ENCODE measurements at places on chromosomes 7 and 10.

DNA sequence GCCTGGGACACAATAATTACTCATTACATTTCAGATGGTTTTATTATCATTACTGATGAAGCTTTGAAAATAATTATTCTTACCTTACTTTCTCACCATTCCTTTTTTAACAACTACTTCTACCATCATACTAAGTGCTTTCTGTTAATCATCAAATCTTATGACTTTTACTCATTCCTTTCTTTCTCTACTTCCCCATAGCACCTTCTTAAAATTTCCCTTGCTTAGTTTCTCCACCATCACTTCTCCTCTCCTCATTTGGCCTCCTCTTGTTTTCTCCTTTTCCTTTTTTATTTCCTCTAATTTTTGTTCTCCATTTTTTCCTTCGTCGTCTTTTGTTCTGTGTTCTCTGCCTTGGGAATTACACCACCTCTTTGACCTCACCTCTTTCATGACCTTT is 303.2 kb upstream of the KAT6B start:
- DNase-seq = no peak

DNA sequence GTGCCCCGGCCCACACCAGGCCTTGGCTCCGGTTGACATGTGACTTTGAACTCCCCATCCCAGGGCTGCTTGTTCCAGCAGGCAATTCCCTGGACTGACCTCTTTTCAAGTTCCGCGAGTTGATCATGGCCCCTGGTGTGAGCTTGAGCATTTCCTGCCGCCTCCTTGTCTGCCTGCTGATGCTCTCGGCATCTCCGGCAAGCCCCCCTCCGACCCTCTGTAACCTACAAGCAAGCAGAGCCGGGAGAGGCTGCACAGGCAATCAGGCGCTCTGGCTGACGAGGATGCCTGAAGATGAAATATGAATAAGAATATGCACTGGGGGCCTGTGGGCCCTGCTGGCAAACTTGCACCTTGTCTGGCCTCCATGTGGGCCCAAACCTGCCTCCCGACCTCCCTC is 304.9 kb upstream of the MKI67 start:
- DNase-seq = no peak

DNA sequence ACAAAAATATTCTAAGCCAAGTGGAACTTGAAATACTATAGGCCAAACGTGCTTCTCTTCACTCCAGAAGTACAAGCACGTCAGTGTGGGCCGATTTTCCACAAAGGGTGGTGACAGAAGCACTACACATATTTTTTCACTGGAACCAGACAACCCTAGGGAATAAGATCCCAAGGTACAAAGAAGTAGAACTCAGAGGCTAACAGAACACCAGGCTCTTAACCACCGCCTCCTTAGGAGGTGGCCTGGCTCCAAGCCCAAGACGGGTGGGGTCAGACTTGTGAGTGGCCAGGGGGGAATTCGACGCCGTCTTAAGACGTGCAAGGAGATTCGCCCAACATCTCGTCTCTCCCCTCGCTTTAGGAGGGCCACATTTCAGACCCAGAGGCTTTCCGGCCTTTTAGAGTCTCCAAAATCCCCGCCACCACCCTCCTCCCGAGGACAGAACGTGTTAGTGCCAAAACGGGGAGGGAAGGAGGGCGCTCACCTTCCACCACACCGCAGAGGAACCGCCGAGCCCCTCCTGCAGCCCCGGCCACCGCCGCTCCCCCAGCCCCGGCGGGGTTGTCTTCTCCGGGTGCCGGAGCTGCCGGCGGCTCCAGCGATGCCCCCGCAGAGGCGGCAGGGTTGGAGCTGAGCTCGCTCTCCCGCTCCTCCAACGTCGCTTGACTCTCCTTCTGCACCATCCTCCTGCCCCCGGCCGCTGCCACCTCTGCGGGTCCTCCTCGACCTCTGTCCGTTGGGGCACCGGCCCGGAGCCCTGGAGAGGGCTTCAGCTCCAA is 716 bp downstream of the OGA start:
- DNase-seq = no peak

DNA sequence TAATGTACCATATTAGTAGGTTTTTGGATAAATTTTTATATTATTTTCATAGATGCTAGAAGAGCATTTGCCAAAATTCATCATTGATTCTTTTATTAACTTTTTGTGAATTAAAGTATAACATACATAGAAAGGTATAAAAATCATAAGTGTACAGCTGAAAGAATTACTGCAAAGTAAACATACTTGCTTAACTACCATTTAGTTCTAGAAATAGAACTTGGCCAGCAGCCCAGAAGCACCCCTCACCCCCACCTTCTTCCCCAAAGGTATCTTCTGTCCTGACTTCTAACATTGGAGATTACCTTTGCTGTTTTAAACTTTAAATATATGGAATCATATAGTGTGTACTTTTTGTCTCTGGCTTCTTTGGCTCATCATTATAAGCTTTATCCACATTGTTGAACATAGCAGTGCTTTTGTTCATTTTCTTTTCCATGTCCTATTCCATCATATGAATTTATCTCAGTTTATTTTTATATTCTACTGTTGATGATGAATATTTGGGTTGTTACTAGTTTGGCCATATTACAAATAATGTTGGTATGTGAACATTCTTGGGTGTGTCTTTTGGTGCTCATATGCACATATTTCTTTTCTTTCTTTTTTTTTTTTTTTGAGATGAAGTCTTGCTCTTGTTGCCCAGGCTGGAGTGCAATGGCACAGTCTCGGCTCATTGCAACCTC is 142.8 kb downstream of the ADK start:
- DNase-seq = peak; percentile 67

GRCh38 chr7:30249316-30249715 is 35.1 kb upstream of the ZNRF2 start:
- DNase-seq = no peak

GRCh38 chr7:44716205-44716604 is 32.4 kb upstream of the ZMIZ2 start:
- DNase-seq = no peak

- DNase-seq = no peak
These were observed 1.4 kb upstream of the TMEM168 start for GRCh38 chr7:112791465-112792168.

DNA sequence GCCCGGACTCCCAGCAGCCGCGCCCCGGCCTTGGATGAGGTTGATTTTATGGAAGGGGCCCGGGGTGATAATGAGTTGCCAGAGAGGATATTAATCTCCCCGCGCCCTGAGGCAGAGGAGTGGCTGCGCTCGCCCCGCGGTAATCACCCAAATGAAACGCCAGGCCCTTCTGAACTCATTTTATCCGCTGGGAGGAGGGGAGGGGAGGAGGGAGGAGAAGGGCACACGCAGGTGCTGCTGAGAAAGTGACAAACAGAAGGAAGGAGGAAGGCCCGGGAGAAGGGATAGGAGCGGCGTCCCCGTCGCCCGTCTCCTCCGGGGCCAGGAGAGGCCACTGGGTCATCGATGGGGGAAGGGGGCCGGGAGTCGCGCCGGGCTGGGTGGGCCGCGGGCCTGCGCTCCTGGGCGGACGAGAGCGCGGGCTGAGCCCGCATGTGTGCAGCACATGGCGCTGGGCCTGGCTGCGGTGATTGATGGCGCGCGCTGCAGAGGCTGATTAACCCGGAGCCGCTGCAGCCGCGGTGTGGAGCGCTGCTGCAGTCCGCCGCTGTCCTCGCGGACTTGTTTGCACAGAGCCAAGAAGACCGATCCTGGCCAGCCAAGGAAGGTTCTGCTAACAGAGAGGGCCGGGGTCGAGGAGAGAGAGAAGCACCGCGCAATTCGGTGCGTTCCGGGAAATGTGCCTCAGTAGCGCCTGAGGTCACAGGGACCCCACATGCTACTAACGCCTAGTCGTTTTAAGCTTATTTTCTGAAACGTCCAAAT is 6.5 kb downstream of the MNX1 start:
- DNase-seq = no peak

- no peak for DNase-seq
These were observed 259.6 kb upstream of the SEMA3E start for GRCh38 chr7:83908526-83908925.

DNA sequence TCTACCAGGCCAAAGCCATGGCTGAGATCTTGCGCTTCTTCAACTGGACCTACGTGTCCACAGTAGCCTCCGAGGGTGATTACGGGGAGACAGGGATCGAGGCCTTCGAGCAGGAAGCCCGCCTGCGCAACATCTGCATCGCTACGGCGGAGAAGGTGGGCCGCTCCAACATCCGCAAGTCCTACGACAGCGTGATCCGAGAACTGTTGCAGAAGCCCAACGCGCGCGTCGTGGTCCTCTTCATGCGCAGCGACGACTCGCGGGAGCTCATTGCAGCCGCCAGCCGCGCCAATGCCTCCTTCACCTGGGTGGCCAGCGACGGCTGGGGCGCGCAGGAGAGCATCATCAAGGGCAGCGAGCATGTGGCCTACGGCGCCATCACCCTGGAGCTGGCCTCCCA is 142.7 kb downstream of the GRM3 start:
- DNase-seq = no peak

- DNase-seq = no peak
These were observed 143.8 kb downstream of the TES start for GRCh38 chr7:116354171-116354545.

DNA sequence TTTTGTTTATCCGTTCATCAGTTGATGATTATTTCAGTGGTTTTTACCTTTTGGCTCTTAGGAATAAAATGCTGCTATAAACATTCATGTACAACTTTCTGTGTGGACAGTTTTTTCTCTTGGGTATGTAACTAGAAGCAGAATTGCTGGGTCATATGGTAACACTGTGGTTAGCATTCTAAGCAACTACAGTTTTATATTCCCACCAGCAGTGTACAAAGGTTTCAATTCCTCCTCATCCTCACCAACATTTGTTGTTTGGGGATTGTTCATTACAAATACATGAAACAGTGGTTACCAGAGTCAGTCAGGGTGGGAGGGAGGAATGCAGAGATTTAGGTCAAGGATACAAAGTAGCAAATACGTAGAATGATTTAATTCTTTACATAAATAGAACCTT is 97.0 kb downstream of the NPSR1 start:
- no peak for DNase-seq

DNA sequence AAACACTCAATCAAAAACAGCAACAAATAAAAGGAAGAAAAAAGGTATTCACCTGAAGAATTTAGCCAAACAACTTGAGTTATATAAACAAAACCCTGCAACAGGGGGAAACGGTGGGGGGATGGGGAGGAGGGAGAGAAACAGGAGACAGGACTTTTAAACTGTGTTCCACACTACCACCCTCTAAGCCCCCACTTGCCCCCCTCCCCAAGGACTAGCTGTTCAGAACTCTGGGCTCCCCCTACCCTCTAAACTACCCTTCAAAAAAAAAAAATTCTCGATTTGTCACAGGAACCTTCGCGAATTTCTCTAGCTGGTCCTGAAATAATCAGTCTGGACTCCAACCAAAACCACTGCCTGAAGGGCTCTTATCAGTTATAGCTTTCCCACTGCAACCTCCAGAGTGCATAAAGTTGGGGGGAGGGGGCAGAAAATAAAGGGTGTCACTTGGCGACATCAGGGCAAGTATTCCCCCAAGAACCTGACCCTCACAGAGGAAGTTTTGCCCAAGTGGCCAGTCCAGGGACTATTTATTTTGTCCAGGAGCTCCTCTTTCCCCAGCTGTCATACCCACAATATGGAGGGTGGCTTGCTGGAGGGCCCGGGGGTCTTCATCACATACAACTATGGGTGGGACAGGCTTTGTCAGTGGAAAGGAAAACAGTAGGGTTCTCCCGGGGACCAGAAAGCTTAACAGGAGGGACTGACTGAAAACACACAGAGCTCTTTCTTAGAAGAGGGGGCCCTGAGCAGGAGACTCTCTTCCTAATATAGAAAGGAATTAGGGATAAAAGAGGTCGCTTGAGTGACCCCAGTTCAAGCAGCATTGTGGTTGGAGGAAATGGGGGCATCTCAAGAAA is 1.3 kb downstream of the UBE2H start:
- DNase-seq = no peak

DNA sequence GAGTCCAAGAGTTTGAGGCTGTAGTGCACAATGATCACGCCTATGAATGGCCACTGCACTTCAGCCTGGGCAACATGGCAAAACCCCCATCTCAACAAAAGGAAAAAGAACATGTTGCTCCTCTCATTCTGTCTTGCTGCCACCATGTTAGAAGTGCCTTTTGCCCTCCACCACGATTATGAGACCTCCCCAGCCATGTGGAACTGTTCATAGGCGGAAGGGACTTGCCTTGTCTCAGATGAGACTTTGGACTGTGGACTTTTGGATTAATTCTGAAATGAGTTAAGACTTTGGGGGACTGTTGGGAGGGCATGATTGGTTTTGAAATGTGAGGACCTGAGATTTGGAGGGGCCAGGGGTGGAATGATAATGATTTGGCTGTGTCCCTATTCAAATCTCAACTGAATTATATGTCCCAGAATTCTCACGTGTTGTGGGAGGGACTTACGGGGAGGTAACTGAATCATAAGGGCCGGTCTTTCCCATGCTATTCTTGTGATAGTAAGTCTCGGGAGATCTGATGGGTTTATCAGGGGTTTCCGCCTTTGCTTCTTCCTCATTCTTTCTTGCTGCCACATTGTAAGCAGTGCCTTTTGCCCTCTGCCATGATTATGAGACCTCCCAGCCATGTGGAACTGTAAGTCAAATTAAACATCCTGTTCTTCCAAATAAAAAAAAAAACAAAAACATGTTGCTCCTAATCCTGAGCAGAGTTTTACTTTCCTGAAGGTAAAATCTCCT is 22.3 kb downstream of the DLG5 start:
- DNase-seq = no peak

DNA sequence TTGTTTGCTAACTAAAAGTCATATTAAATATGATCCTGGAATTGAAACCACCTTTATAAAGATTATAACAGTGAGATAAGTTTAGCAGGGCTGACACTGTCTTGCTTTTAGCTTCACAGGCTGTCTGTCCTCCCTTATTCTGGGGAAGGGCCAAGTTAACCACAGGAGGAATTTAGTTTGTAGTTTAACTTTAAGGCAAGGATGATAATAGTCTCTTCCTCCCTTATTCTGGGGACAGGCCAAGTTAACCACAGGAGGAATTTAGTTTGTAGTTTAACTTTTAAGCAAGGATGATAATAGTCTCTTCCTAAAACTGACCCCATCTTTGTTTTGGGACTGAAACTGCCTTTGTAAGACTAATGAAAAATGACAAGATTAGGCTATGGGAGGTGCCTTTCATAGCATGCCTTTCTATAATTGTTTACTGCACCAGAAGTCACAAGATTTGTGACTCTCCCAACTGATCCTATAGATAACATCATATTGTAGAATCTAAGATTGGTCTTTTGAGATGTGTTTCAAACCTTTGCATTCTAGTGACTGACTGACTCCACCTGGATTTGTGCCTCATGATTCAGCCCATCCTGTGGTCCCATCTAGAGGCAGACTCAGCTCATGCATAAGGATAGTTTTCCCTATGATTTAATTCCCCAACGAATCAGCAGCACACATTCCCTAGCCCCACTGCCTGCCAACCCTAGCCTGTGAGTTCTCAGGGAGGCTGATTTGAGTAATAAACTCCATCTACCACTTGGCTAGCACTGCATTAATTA is 212.0 kb downstream of the MAGI2 start:
- DNase-seq = no peak

- DNase-seq = no peak
These were observed 75.5 kb downstream of the PAPSS2 start for GRCh38 chr10:87734987-87735827.

Measured in DMS153 (cell line).